Pons (tissue), 1 donor: ENCODE measurements at places on chromosomes 2 and 18.
A peak's percentile ranks its signal among the peaks of the same experiment; 100 is the strongest.

- DNase-seq: no peak
Observed at GRCh38 chr2:166727095-166727494, 161.2 kb upstream of the XIRP2 start.

DNA sequence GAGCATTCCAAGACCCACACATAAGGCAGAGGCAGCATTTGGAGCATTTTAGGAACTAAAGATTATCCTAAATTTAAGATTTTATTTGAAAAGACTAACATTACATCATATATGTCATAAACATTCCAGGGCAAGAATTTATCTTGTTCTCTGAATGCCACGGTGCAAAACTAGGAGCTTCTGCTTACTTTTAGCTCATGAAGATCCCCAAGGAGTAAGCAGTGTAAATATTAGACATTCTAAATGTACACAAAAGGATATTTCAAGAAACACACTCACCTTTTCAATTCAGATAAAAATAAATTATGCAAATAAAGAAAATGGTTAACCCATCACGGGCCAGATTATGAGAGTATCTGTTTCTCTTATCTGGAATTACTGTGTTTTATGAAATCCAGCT is 101.7 kb upstream of the ETAA1 start:
- DNase-seq: no peak

- DNase-seq: no peak
Observed at GRCh38 chr2:20188851-20189250, 36.1 kb downstream of the SDC1 start.

DNA sequence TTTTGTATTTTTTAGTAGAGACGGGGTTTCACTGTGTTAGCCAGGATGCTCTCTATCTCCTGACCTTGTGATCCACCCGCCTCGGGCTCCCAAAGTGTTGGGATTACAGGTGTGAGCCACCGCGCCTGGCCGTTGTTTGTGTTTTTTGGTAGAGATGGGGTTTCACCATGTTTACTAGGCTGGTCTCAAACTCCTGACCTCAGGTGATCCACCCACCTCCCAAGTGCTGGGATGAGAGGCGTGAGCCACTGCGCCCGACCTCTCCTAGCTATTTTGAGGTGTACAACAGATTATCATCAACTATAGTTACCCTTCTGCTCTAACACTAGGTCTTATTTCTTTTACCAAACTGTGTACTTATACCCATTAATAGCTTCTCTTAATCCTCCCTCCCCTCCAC is 28.9 kb upstream of the MRPL33 start:
- DNase-seq: no peak

DNA sequence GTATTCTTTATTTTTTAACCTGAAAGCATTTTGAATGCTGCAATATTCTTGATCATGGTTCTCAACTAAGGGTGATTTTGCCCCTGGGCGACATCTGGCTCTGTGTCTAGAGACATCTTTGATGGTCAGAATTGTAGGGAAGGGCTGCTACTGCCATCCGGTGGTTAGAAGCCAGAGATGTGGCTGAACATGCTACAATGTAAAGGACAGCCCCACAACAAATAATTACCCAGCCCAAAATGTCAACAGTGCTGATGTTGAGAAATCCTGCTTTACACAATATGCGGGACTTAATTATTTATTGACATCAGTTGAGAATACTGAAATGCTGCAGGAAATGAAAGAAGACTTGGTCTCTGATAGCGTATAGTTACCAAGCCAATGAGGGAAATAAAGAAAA is 37.5 kb upstream of the SERPINB2 start:
- peak; percentile 40 for DNase-seq

GRCh38 chr18:4017480-4017879 is 437.6 kb downstream of the DLGAP1 start:
- no peak for DNase-seq

- DNase-seq: no peak
Observed at GRCh38 chr2:218224186-218224585, 7.2 kb downstream of the ARPC2 start.

DNA sequence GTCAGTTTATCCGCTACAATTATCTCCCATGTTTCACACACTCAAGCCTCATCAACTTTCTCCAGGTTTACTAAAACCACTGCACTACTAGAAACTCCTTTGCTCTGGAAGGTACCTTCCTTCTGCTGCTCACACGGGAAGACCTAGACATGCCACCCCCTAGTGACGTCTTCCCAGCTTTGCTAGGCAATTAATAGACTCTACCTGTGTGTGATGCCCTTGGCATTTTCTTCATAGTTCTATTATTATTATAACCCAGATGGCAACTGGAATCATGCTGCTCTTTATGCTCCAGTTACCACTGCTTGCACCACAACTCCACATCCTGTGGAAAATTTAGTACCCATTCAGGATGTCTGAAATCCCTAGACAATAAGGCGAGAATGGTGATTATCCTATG is 42.4 kb downstream of the CACNB4 start:
- no peak for DNase-seq

- no peak for DNase-seq
Observed at GRCh38 chr2:119233326-119234020, 9.8 kb downstream of the STEAP3 start.

DNA sequence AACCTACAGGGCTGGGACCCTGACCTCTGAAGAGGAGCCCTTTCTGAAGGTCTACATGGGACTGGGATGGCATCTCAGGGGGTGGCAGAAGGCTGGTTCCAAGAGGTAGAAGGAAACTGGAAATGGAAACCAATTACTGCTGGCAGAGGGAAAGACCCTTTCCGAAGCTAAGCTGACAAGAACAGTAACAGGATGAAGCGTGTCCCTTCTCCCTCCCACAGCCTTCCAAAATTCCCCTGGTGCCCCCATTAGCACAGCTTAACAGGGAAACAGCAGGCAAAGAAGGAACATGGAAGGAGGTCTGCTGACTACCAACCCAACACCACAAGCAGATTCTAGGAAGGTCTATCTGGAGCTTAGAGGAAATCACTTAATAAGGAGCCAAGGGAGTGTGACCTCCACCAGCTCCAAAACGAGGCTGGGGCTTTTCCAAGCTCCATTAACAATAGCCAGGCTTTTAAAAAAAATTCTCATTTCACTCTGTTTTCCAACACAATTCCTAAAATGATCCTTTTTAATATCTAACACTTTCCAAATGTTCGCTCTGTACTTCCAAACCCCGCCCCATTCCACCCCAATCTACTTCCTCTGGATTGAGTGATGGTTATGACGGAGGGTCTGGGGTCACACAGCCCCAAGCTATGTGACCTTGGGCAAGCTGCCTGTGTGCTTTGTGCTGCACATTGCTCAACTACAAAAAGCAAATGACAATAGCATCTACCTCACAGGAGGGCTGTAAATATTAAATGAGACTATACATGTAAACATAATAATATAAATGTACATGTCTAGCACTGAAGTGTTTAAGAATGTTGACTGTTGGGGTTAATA is 55.2 kb downstream of the STK39 start:
- DNase-seq: no peak

DNA sequence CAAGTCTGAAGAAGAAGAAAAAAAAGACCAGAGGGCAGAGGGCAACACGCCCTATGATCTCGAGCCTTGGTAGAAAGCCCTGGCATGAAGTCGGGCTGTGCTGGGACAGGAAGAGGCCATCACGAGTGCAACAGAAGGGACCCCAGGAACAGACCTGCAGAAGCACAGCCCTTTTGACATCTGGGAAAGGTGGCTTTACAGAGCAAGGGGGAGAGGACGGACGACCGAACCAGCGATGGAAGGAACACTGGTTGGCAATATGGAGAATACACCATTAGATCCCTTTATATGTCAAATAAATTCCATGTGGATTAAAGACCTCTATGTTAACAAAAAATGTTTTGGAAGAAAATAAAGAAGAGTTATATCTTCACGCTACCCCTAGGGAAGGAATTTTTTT is 10.7 kb downstream of the KIF1A start:
- no peak for DNase-seq

- no peak for DNase-seq
Observed at GRCh38 chr2:203706403-203706802, at the start of gene CD28. Gene CD28 (plus strand): TSS chr2:203706639. CDS start chr2:203706697, 58 bp downstream.

DNA sequence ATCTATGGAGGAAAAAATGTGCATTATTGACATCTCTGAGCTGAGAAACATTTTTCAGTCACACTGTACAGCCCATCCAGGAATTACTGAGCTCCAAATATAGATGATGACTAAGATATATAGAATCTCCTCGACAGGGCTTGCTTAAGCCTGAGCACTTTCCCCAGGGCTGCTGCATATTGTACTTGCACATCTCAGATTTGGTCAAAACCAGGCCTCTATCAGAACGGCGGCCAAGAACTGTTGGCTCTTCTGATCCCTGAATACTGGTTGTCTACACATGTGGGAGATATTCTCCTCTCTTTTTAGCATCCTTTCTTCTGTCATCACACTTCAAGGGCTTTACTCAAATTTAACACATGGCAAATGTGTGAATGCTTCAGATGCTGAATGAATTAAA is 201.5 kb upstream of the SLC35G4 start:
- DNase-seq: no peak

DNA sequence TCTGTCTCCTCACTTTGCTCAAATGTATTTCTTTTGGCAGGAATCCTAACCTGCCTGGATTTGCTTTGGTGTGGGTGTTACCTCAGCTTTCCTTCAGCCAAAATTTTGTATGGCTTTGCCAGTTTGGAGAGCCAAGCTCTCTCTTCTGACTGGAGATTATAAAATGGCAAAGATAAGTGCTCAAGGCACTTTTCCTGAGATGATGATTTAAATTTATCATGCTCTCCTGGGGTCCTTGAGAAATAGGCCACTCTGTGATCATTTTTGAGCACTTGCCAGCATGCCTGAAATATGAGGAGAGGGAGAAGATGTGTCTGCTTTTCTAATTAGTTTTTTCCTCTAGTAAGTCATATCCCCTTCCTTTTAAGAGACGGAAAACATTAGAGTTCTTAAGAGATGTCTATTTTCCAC is 683.0 kb downstream of the SLC4A3 start:
- DNase-seq: no peak
